ENCODE measurements at places on chromosomes 2 and 18.

- no peak for DNase-seq
These were observed 204.3 kb downstream of the SEPTIN10 start for GRCh38 chr2:109409321-109410038.

DNA sequence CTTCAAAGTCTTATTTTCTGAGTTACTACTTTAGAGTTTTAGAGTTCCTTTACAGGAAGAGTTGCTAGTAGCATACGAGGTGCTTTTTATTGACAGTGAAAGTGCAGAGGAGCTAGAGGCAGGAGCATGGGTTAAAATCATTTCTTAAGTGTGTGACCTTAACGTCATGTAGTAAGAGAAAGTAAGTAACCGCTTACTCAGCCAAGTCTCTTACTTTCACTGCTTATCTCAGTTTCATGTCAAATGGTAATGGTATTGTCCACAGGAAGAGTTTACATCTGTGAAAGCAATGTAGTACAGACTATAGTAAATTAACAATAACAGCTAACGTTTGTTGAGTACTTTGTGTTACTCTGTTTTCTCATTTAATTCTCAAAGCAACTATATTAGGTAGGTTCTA lies 12.6 kb downstream of the NDUFAF7 start:
- DNase-seq = no peak

GRCh38 chr18:12449051-12449785 lies 41.5 kb downstream of the PRELID3A start:
- DNase-seq = no peak

- DNase-seq = no peak
These were observed 19.1 kb downstream of the EIF4E2 start for GRCh38 chr2:232569541-232569940.

GRCh38 chr18:26536032-26536431 lies 12.3 kb downstream of the KCTD1 start:
- no peak for DNase-seq

- no peak for DNase-seq
These were observed 21.4 kb upstream of the HAAO start for GRCh38 chr2:42813763-42814162.

GRCh38 chr2:181130686-181131085 lies 150.3 kb downstream of the UBE2E3 start:
- DNase-seq = no peak

DNA sequence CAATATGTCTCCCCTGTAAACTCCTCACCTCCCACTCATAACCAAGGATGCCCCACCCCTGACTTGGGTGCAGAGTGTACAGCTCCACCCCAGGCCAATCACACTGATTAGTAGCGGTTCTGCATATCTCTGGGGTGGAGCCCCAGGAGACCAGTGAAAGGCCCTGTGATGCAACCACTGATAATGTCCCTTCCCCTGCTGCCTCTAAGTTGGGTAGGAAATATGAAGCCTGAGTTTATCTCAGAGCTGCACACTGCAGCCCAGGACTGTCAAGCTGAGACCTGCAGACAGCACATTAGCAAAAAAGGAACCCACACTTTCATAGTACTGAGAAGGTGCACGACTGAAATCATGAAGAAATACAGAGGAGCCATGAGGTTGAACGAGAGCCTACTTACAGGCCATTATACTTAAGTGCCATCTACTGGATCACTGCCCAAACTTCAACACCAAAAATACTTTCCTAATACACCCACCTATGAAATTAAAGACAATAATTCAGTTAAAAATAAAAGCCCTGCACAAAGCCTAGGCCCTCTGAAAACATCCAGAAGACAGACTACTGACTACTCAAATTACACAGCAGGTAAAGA lies 455.4 kb upstream of the LRRTM4 start:
- DNase-seq = no peak

DNA sequence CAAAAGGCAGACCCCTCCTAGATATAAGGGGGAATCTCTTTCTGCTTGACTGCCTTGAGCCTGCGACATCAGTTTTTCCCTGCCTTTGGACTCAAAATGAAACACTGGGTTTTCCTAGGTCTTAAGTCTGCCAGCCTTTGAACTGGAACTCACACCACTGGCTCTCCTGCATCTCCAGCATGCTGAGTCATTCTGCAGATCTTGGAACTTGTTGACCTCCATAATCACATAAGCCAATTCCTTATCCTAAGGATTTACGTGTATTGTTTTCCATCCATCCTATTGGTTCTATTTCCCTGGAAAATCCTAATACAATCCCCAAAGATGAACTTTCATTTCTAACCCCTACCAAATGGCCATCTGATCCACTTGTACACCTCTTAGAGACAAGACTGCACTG lies 88.0 kb downstream of the AFF3 start:
- DNase-seq = no peak

- DNase-seq = peak; percentile 77
These were observed 145.9 kb downstream of the CCDC74A start for GRCh38 chr2:131673400-131674173.

GRCh38 chr2:165008730-165009315 lies 53.5 kb upstream of the SLC38A11 start:
- no peak for DNase-seq

GRCh38 chr2:196268538-196269338 lies 97.4 kb upstream of the STK17B start:
- DNase-seq = no peak

- no peak for DNase-seq
These were observed 293.9 kb upstream of the SYT4 start for GRCh38 chr18:43571078-43571689.

DNA sequence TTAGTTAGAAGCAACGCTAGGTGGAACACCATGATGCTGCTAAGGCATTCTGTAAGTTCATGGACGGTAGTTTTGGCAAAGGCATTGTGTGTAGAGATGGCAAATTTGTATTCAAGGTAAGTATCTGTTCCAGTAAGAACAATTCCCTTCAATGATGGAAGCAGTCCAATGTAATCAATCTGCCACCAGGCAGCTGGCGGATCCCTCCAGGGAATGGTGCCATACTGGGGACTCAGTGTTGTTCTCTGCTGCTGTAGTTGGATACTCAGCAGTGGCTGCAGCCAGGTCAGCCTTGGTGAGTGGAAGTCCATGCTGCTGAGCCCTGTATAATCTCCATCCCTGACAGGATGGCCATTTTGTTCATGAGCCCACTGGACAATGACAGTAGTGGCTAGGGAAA lies 62.8 kb downstream of the ARL6IP6 start:
- DNase-seq = no peak
